Naive thymus-derived CD4-positive, alpha-beta T cell (primary cell): ENCODE measurements at places on chromosomes 2 and 18. TPM values are rescaled to one million over a fixed set of nuclear protein-coding genes. Genes with fewer than 3 reads are reported as not detected.

Gene GBX2
- not detected for polyA plus RNA-seq

Gene BIRC6
- polyA plus RNA-seq: 21.8 TPM

Gene EGR4
- not detected for polyA plus RNA-seq

Gene RSAD2
- polyA plus RNA-seq: 8.2 TPM

GRCh38 chr2:163345795-163346573 is 389.8 kb downstream of the FIGN start:
- no peak for DNase-seq

DNA sequence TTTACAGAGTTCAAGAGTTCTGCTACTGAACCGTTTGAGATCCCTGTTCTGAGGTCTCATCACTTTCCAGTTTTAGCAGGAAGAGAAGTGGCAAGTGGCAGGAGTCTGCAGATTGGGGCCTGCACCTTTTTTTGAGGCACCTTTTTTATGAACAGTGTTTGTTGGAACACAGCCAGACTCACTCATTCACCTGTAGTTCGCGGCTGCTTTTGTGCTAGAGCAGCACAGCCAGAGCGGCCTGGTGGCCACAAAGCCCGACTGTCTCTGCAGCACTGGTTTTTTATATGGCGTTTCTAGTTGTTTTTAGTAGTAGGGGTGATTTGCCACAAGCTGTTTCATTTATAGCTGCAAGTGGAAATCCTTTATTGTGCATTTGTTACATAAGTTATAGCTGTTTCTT is 8.6 kb downstream of the ACP1 start:
- no peak for DNase-seq

DNA sequence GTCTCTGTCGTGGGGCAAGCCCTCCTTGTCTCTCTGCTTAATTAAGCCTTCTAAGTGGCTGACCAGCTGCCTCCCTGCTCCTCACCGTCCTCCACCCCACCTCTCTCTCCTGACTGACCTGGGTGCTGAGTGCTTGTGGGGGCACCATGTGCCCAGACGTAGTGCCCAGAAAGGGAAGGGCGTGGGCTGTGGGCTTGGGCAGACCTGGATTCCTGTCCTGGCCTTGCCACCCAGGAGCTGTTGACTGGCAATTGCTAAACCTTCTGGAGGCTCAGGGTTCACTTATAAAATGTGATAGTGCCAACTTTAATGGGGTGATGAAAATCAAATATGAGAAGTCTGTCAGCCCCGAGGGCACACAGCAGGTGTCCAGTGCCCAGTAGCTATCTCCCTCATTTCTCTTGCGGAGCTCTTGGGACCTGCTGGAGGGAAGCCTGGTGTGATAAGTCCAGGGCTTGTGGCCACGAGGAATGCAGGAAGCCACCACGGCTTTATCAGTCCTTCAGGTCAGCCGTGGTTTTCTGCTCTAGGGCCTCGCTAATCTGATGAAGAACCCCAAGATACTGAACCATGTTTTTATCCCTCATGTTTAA is 22.0 kb upstream of the INHBB start:
- no peak for DNase-seq

DNA sequence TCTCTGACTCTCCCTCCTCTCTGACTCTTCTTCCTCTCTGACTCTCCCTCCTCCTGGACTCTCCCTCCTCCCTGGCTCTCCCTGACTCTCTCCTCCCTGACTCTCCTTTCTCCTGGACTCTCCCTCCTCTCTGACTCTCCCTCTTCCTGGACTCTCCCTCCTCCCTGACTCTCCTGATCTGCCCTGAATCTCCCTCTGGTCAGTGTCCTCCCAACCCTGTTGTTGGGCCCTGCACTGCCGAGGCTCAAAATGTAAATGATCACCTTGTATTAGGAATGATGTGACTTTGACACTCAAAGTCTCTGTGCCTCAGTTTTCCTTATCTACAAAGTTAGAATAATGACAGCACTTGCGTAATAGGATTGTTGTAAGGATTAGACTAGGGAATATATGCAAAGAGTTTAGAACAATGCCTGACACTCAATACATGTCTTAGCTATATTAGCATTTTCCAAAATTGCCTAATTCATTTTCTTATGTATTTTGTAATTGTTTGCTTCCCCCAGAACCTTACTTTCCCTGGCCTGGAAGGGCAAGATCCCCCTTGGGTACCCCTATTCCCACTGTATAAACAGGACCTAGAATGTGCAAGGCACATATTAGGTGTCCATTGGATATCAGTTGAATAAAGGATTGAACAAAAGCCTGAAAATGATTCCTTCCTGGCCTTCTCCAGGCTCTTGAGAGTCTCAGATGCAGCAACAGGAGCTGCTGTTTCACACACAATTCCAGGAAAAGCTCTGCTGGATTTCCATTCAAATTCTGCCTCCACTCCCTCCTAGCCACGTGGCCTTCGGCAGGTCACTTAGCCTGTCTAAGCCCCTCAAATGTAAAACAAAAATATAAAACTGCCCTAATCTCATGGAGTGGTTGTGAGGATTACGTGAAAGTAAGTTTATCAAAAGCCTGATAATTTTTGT is 170.1 kb downstream of the INHBB start:
- no peak for DNase-seq

- no peak for DNase-seq
Observed at GRCh38 chr2:174353004-174353403, 18.2 kb downstream of the SP9 start.

DNA sequence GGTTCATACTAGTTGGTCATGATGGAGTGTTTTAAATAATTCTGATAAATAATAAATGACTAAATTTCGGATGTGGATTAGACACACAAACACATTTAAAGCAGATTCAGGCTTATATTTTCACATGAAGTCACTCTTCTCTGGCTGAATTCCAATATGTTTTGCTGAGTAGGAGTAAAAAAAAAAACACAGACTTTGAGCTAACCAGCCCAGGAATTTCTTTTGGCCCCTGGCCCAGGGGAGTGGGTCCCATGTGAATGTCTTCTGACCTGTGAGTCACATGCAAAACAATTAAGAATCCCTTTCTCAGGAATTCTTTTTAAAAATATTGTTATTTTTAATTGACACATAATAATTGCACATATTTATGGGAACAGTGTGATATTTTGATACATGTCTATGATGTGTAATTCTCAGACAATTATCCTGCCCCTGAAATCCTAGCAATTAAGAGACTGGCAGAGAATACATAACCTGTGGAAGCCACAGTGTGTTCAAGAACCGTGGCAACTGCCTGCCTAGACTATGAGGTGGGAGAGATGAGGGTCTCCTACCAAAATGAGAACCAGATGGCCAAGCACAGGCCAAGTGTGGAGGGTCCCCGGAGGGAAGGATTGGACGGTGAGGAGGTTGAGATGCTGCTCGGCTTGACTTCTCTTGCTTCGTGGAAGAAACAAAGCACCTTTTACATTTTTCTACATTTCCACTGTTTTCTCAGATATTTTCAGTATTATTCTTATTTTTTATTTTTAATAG is 236.4 kb downstream of the PIEZO2 start:
- no peak for DNase-seq
